ENCODE measurements at places on chromosomes 3 and 15.
A peak's percentile ranks its signal among the peaks of the same experiment; 100 is the strongest.

DNA sequence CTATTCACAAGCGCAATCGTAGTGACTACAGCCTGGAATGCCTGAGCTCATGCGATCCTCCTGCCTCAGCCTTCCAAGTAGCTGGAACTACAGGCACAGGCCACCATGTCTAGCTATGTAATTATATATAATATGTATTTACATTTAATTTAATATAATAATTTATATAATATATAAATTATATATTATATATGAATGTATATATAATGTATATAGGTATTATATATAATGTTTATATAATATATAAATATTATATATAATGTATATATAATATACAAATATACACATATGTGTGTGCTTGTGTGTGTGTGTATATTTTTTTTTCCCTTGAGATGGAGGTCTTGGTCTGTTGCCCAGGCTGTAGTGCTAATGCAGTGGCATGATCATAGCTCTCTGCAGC lies 27.6 kb upstream of the ULK4 start:
- DNase-seq = no peak

DNA sequence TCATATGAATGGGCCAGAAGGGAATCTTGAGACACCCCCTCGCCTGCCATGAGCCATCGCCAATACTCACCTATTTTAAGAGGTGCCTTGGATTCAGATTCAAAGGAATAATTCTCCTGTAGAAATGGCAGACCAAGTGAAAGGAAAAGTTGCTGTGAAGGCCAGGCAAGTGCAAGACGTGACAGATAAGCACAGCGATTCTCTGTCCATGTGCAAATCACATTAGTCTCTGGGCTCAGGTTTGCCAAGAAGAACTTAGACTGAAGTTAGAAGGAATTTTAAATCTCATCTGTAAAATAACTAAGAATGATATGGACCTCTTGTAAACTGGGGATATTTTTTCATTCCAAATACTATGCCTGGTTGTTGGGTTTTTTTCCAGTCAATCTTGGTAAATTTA lies 173.6 kb downstream of the UACA start:
- no peak for DNase-seq

- DNase-seq = no peak
Observed at GRCh38 chr3:136783708-136784191, 31.6 kb upstream of the STAG1 start.

GRCh38 chr3:45666757-45667431 lies 22.3 kb upstream of the SACM1L start:
- no peak for DNase-seq

GRCh38 chr3:104909198-104909597 lies 457.5 kb upstream of the ALCAM start:
- no peak for DNase-seq

- no peak for DNase-seq
Observed at GRCh38 chr3:147431751-147432150, 22.6 kb downstream of the ZIC1 start.

GRCh38 chr3:135500034-135500433 lies 465.5 kb upstream of the PPP2R3A start:
- DNase-seq = no peak

DNA sequence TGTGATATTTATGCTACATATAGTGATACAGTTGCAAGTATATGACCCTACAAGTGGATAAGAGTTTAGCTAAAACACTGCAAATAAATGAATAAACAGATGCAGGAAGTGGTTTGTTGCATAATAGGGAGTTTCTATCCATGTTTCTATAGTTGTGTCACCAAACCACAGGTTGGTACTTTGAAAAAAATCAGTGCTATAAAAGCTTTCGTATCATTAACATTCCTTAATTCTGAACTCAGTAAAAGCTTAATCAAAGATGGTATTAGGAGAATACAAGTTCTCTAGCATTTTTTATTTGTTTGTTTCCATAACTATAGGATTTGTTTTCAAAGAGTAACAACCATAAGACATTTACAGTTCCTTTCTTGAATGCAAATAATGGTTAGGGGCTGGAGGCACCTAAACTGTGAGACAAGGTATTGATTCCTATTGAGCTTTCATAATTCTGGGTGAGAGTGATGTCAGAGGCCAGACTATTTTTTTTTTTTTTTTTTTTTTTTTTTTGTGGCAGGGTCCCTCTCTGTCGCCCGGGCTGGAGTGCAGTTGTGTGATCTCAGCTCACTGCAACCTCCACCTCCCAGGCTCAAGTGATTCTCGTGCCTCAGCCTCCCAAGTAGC lies 29.6 kb downstream of the CPOX start:
- peak; percentile 30 for DNase-seq

DNA sequence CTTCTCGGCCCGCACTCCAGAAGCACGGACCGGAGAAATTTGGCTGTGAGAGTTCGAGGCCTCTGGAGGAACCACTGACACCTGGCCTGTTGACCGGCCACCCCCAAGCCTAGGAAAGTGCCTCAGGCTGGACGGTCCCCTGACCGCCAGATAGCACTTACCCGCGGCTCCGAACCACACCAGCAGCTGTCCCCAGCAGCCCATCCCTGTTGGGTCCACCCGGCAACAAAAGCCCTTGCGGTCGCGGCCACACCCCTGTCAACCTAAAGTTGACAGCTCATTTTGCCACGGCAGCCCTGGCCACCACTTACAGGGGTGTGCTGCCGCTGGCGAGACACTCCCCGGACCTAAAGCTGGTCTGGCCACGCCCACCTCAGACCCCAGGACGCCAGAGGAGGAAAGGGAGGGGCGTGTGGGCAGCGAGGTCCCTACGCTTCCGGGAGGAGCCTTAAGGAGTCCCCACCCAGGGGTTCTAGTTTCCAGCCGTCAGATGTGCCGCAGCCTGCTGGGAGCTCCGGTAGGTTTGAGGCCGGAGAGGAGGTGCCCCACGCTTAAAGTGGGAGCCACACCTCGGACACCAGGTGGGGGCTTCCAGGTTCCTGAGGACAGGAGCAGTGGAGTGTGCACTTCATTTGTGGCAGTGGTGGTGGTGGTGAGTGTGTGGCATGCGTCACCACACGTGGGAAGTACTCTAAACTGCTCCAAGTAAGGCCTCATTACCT lies at the start of gene LTK:
Gene LTK (minus strand): TSS at position 322 of the 722 bp plus-strand sequence. CDS start 118 bp downstream, at position 204.
- no peak for DNase-seq

GRCh38 chr3:4753073-4753691 lies 226.1 kb upstream of the BHLHE40 start:
- DNase-seq = no peak

- no peak for DNase-seq
Observed at GRCh38 chr15:42319206-42319605, 40.1 kb upstream of the CAPN3 start.

DNA sequence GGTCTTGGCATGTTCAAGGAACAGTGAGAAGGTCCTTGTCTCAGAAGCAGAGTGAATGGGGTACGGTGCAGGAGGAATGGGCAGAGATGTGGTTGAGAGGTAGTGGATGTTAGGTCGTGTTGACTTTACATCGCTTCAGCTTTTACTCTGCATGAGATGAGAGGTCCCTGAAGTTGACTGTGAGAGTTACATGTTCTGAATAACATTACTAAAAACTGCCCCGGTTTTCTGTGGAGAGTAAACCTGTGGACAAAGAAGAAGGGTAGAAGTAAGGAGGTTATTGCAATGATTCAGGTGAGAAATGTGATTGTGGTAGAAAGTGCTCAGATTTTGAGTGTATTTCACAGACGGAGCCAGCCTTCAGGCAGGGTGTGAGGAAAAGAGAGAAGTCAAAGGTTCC lies 105.6 kb downstream of the ARNT2 start:
- no peak for DNase-seq

- no peak for DNase-seq
Observed at GRCh38 chr15:101803676-101804075, 367 bp downstream of the OR4F6 start.

Measured in CD4-positive, alpha-beta T cell (primary cell).